ENCODE measurements at places on chromosomes 12 and 14.

- DNase-seq: no peak
These were observed 65.1 kb downstream of the TRAFD1 start for GRCh38 chr12:112190231-112191025.

GRCh38 chr14:20631023-20631879, 10.2 kb downstream of the OR6S1 start:
- DNase-seq: no peak

DNA sequence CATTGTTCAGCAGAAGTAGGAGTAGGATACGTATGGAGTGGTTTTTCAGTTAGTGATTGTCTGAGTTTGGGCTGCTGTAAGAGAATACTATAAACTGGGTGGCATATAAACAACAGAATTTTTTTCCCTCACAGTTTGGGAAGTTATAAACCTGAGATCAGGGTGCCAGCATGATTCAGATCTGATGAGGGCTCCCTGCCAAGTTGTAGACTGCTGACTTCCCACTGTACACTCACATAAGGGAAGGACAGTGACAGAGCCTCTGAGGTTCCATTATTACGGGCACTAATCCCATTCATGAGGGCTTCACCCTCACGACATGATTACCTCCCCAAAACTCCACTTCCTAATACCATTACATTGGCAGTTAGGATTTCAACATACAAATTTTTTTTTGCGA, 50.7 kb downstream of the ACSM4 start:
- no peak for DNase-seq

DNA sequence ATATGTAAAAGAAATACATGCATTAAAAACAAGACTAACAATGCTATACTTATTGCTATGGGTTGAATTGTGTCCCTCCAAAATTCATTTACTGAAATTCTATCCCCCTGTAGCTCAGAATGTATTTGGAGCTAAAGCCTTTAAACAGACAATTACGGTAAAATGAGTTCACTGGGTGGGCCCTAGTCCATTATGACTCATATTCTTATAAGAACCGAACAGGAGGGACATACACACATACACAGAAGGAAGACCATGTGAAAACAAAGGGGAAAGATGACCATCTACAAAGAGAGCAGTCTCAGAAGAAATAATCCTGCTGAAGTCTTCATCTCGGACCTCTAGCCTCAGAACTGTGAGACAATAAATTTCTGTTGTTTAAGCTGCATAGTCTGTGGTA, 77.1 kb upstream of the ANKS1B start:
- DNase-seq: no peak

DNA sequence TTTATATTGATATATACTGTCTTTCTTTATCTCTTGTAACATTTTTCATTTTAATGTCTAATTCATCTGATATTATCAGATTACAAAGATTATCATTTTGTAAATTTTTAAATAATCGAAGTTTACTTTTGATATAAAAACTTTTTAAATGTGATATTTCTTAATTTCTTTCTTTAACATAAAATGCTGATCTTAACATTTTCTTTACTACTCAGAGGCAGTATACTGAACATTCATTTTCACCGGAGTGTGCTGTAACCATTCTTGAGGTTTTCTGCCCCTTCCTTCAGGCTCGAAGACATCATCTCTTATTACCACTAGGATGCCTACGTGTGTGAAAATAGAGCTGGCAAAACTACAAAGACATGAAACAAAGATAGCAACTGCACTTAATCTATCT, 186.9 kb downstream of the DIO2 start:
- DNase-seq: no peak

- no peak for DNase-seq
These were observed 41.9 kb downstream of the E2F7 start for GRCh38 chr12:77023501-77023900.

GRCh38 chr12:22974865-22975264, 349.9 kb downstream of the ETNK1 start:
- no peak for DNase-seq

- DNase-seq: peak; percentile 43
These were observed 125.0 kb upstream of the CCND2 start for GRCh38 chr12:4148418-4149056.

GRCh38 chr12:102053062-102053349, 8.8 kb downstream of the WASHC3 start:
- no peak for DNase-seq

DNA sequence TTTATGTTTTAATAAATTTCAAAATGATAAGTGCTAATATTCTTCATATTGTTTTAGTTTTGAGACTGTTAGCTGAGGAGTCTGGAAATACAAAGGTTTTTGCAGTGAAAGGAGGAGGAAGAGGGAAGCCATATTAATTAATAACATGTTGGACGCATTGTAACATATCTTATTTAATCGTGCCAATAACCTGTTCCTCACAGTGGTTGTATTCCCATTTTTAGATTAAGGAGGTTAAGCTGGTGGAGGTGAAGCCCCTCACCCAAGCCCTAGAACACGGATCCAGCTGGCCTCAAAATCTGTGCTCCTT, 92.4 kb downstream of the EML1 start:
- DNase-seq: no peak

DNA sequence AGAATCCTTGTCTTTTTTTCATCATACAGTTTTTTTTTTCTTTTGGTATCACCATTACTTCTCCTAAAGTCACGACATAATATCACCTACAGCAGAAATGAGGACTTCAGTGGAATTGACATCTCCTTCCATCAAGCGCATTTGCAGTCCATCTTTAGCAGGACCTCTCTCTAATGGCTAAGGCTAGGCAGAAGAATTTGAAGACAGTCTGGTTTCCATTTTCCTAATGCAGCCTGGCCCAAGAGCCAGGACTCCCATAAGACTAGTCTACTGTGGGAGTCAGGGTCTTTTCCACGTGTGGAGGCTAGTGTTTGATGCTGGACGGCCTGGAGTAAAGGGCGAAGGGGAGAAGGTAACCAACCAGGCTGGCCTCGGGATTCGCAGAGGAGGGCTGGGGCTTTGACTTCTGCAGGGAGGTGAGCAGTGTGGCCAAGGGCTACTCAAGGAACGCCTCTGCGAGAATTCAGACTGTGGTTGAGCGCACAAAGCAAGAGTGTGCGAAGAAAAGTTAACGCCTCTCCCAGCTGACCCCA, 769 bp upstream of the ZNF740 start:
- no peak for DNase-seq

DNA sequence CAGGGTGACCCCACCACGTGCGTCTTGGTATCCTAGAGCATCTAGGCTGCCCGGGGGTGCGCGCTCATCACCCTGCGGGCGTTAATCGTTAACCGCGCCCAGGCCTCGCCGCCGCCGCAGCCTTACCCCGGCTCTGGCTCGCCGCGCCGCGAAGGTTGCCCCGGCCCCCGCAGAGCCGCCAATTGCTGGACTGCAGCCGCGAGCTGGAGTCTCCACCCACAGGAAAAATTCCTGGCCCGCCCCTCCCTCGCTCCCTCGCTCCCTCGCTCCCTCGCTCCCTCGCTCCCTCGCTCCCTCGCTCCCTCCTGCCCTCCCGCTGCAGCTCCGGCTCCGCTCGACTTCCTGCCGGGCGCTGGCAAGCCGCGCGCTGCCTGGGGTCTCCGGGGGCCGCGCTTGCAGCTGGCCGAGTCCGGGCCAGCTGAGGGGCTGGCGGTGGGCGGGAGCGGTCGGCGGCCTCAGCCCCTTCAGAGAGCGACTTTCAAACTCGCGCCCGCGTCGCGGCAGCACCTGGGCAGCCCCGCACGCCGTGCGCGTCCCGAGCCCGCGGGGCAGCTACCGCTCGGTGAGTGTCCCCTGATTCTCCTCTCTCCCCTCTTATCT, at the start of gene PLEKHG3:
Gene PLEKHG3 (plus strand): TSS at position 282 of the 600 bp plus-strand sequence. CDS start 23,208 bp downstream, outside the sequence.
- DNase-seq: no peak

DNA sequence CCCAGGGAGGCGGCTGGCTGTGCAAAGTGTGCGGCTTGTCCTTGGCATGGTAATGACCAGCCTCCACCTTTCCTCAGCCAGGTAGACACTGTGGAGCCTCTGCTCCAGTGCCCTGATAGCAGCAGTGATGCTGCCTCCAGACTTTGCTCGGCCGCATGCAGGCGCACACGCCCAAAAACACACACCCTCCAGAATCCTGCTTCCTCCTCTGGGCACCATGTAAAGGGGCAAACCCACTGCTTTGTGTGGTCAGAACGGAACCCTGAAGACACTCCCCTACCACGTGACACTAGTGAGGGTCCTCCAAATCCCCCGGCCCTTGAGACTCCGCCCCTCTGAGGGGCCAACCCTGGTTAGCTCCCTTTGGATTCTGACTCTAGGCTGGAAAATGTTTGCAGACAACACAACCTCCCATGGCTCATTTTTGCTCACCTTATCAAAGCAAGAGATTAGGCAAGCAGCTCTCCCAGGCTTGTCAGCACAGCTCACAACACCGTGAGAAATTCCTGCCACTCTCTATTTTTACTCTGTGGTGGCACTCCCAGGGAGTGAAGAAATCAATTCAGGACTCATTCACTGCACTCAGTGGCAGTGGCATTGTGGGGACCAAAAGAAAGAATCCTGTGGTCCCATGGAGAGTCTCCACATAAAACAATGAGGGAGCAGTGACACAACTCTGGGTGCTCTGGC, 4.5 kb downstream of the KRT77 start:
- DNase-seq: no peak

DNA sequence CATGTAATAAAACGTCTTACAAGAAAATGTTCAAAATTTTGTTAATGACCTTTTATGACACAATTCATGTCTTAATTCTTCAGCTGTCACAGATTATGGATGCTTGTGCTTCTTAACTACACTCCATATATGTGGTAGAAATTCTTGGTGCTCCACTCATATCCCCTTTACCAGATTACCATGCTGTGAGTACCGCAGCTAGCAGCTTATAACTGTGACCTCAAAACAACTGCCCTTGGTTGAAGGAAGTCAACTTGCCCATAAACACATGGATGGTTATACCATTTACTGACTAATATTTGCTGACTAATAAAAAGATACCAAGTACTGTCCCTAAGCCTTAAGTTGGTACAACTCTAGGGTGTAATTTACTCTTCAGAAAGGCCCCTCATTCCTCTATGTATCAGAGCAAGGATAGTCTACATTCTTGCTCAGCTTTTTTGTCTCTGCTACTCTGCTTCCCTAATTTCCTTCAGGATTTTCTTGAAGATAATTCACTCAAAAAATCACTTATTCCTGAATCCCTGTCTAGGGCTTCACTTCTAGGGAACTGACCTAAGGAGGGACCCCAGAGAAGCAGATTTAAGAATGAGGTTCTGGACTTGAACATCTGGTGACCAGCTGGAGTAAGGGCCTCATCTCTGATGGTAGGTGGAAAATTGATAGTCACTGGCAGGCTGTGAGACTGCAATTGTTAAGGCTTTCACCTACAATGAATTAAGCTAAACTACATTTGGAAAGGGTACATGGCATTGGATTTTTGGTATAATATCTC, 152.3 kb downstream of the SLC6A15 start:
- DNase-seq: no peak

DNA sequence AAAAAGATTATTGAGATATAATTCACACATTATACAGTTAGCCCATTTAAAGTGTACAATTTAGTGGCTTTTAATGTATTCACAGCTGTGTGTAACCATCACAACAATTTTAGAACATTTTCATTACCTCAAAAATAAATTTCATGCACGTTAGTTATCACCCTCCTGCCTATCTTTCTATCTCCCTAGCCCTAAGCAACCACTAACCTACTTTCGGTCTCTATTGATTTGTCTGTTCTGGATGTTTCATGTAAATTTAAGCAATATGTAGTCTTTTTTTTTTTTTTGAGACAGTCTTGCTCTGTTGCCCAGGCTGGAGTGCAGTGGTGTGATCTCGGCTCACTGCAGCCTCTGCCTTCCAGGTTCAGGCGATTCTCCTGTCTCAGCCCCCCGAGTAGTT, 439.4 kb downstream of the PCNX1 start:
- no peak for DNase-seq

DNA sequence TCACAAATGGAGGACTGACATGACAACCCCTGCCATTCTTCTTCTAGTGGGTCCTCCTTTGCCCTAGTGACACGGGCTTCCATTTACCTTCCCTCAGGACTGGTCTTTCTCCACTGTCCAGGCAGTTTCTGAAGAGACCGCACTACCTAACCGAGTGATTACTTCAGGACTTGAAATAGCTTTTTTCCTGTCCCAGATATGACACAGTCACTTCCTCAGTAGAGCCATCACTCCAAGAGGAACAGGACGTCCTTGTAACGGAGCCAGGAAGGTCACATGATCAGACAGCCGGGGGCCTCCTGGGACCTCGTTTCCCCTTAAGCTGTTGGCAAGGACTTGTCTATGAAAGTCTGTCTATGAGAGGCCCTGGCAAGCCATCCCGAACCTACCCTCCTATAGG, 62.3 kb downstream of the FOS start:
- no peak for DNase-seq

DNA sequence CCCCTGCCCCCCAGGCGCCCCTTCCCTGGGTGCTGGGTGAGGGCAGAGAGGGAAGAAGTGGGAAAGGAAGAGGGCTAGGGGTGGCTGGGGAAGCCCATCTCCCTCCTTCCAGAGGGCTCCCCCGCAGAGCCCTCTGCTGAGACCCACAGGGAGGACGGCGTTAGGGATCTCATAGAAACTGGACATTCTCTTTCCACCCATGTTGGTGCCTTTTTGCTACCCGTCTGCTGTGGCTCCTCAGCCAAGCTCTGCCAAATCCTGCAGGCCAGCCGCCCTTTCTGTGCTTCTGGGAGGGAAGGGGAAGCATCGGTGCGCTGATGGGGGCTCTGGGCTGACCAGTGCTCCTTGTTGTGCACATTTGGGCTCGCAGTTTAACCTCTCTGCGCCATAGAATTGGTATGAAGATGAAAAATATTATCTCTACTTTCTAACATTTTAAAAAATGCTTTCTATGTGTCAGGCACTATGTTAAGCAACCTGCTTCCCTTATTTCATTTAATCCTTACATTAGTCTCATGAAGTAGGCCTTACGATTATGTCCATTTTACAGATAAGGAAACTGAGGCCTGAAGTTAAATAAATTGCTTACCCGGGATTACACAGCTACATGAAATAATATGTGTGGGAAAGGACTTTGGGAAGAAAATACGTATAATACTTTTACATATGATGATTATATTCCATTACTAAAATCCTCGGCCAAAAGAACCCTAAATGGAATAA, 981 bp downstream of the SLC48A1 start:
- DNase-seq: no peak

- no peak for DNase-seq
These were observed 59.6 kb downstream of the OR11H12 start for GRCh38 chr14:18660585-18660922.

DNA sequence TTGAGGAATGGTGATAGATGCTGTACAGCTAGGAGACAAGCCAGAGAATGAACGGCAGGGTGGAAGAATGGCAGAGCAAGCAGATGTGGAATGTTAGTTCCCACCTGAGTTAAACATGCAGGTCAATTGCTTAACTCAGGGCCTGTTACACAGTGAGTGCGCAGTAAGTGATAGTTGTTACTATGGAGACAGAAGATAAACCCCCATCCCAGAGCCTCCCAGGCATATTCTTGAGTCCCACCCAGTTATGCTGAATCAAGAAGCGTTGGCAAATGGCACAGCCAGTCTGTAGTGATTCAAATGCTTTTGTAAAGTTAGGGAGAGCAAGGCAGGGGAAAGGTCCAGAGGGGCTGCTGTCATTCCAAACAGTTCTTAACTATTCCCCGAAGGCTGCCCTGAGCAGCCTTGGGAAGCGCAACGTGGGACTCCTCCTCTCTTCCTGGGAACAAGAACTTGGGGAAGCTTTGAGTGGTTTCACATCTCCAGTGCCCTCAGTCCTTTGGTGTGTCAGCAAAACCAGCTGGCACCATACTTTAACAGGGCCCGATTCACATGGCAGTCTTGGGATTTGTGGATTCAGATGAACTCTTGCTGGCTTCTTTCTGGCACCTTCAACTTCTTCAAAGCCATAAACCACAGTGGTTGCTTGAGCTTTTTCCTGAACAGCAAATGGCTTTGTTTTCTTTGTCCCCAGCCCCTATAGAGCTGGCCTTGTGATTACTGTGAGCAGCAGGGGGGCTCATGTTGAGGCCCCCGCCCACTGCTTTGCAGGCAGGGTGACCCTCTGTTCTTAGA, 66.4 kb downstream of the PPM1A start:
- no peak for DNase-seq

Measured in activated CD8-positive, alpha-beta memory T cell treated with anti-CD3 and anti-CD28 coated beads for 4 hours (primary cell).